ENCODE measurements at places on chromosomes 5 and 9.

GRCh38 chr9:15967068-15967467, 414.2 kb downstream of the CCDC171 start:
- no peak for DNase-seq

- peak; percentile 90 for DNase-seq
These were observed 72.9 kb downstream of the BAAT start for GRCh38 chr9:101311758-101312420.

DNA sequence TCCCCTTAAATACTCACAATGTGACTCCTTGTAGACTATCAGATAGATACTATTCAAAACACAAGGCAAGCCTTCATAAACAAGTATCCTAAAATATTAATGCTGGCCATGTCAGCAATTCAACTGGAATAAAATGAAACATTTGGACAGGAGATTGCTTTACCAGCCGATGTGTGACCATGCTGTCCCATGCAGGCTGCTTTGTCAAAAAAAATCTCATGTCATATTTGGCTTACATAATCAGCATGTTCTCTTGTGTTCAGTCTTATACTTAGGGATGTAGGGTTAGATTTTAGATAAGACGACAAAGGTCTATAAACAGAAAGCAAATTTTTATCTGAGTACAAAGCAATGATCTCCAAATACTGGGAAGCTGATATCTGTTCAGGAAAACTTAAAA, 108.5 kb downstream of the NR6A1 start:
- DNase-seq, result no peak

DNA sequence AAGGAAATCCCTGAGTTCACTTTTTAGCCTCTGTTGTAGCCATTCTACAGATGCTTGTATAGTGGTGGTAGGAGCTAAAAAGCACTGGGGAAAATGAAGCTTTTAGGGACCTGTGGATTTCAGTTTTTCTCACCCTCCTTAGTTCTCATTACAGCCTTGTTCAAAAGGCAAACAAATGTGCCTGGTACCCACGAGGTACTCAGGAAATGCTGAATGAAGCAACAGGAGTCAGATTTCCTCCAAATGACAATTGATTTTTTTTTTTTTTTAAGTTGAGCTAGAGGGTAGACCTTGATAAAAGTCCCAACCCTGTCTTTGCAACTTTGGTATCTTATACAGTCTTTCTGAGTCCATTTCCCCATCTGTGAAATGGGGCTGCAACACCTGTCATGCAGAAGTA, 21.3 kb upstream of the TMOD1 start:
- DNase-seq, result no peak

- DNase-seq, result peak; percentile 67
These were observed 49.4 kb downstream of the FNIP1 start for GRCh38 chr5:131747180-131748105.

GRCh38 chr9:74173284-74173683, 323.9 kb upstream of the RORB start:
- DNase-seq, result no peak

GRCh38 chr9:86978922-86979474, 31.7 kb upstream of the GAS1 start:
- no peak for DNase-seq

DNA sequence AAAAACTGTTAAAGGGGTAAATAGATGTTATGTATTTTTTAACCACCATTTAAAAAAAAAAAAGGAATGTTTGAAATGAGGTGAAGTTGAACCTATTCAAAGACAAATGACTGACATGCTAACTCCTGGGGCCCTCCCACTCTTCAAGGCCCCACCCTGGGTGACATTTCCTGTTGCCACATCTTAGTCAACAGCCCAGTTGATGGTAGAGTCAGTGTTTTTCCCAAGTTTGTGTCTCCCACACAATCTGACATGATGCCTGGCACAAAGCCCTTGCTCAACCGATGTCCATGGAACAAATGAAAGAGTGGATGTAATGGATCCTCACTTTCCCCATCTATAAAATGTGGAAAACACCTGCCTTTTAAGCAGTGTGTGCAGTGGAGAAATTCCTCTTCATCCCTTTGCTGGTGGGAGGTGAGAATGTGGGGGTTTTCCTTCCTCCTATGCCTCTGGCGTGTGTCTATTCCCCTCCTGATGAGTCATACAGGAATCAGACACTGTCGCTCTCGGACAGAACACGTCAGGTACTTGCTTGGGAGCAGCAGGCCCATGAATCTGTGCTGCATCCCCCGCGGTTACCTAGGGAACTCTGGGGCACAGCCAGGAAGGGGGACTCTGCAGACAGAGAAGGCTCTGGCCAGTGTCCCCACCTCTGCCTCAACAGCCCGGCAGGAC, 13.7 kb upstream of the ADRA1B start:
- peak; percentile 25 for DNase-seq

DNA sequence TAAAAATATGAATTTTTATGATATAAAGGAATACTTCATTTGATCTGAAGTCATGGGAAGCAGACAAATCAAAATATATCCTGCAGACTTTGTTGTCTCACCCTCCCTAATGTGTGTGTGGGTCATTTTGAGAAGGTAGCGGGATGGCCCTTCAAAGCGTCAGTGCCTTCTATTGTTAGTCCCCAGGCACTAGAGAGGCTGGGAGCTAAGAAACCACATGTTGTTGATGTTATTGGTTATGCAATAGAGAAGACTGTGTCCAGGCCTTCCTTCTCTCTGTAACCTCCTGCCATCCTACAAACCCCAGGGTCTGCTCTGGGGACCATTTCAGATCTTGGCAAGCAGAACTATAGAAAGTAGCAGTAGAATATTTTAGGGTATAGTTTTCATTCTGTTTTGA, 94.7 kb downstream of the NLN start:
- no peak for DNase-seq

DNA sequence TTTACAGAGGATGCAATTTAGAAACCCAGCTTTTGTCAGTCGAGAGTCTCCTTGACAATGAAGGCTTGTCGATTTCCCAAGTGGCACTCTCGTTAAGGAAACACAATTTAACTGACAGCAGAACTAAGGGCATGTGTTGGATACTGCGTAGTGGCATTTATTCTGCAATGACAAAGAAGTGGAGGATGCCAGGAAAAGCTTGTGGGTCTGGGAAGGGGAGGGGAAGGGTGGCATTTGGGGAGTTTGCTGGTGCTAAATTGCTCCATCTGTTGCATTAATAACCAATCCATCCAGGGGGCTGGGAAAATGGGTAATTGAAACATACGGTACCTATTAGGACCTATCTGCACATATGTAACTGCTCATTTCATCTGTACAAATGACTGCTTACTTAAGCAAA, 190.6 kb downstream of the NSG2 start:
- no peak for DNase-seq

DNA sequence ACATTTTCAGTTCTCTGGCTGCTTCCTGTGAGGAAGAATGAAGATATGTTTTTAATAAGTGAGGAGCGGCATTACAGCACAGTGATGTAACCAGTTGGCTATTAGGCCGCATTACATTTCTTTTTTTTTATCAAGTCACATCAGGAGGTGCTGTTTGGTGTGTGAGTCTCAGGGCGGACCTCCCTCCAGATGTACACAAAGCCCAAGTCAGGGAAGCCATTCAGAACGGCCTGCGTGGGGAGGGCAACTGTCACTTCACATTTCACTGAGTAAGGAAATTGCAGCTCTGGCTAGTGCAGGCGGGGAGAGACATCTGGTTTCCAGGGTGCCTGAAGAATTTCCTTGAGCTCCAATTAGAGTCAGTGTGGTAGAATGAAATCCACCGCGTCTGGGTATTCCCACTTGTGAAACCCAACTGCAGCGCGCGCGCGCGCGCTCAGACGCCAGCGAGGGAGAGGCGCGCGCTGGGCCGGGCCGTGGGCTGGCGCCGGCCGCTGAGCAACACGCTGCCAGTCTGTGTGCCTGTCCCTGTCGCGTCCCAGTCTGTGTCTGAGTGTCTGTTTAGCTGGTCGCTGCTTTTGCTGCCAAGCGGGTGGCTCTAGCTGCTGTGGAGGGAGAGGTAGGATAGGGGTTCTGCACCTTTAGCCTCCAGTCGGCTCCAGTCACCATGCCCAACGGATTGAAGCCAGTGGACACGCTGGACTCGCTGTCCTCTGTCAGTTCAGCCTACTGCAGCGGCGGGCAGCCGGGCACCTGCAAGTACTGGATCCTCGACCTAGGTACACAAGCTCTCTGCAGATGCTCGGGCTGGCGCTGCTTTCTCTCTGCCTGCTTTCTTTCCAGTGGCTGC, 140.8 kb upstream of the OTULINL start:
- no peak for DNase-seq

- DNase-seq, result no peak
These were observed 96.6 kb downstream of the LHX2 start for GRCh38 chr9:124108216-124108615.

DNA sequence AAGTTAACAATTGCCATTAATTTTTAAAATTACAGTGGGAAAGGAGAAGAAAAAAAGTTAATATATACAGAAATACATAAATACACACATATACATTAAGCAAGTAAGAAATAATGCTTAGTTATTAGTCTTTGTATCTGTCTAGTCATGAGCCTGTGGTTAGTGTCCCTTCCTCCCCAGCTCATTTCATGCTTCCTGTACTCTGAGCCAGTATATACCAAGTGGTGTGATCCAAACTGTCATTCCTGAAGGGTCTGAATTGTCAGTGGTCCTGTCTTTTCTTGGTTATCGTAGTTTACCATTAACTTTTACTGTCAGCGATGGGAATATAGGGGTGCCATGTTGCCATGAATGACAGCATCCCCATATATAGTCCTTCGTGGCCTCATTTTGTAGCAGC, 24.2 kb upstream of the STOM start:
- DNase-seq, result no peak

GRCh38 chr9:17669206-17669605, 90.3 kb downstream of the SH3GL2 start:
- no peak for DNase-seq

DNA sequence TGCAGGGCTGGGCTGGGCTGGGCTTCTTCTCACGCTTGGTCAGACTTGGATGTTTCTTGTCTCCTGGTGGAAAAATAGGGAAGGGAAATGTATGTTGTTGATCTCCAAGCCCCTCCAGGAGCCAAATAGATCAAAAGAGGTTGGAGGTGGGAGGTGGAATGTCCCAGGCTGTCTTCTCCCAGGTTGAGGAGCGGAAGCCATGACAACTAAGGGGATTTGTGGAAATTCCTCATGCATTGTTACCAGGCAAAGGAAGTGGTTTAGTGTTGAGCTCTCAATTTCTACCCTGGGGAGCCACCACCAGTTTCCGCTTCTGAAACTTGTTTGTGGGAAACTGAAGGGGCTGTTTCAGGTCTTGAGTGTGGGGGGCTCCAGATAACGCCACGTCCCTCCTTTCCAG, 79.0 kb downstream of the SPRY4 start:
- no peak for DNase-seq

DNA sequence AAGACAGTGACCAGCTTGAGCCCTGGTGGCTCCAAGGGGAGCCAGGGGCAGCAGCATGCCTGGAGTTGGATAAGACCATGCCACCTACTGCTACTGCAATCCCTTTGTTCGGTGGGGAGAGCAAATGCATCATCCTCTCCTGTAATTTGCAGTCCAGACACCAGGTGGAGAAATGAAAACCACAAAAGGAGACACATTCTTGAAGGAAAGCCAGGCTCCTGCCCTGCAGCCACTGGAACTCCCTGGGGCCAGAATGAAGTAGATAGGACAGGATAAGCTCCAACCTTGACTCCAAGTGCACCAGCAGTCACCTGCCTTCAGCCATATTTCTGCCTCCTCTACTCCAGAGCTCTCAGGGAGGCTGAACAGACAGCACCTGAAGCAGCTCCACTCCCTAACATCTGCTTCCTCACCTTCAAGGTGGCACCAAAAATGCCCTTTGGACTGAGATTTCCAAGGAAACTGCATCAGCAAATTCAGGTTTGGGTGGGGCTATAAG, 65.1 kb upstream of the IQGAP2 start:
- DNase-seq, result peak; percentile 51

- no peak for DNase-seq
These were observed 135.1 kb upstream of the ERCC6L2 start for GRCh38 chr9:95740217-95741004.

- DNase-seq, result peak; percentile 87
These were observed 146.6 kb downstream of the GAPVD1 start for GRCh38 chr9:125407974-125408900.

GRCh38 chr5:40376566-40376965, 303.1 kb upstream of the PTGER4 start:
- DNase-seq, result no peak

- no peak for DNase-seq
These were observed 74.5 kb upstream of the ASS1 start for GRCh38 chr9:130370226-130370625.

DNA sequence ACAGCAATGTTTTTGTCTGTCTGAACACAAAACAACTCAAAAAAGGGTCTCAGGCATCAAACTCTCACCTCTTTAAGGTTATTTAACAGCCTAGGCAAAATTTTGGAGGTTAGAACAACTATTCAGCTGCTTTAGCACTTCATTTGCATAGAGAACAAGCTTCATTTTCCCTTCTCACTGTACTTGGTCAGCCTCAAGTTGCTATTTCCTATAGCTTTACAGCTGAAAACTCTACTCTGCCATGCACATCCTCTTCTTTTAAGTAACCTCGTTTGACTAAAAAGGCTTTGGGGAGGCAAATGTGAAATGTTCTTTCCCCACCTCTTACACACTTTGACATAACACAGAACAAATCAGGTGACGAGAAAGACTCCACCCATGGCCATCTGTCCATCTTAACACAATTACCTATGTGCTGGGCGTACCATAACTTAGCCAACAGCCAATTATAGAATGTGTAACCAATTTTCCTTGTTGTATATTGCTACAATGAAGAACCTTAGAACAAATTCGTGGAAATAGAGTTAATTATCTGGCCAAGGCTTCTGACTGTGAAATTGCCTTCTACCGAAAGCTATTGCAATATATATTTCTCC, 195.7 kb downstream of the DCP2 start:
- no peak for DNase-seq

- no peak for DNase-seq
These were observed 46.0 kb downstream of the EBF1 start for GRCh38 chr5:159053708-159054107.

- no peak for DNase-seq
These were observed 120.3 kb upstream of the SLC12A2 start for GRCh38 chr5:127963233-127963632.

DNA sequence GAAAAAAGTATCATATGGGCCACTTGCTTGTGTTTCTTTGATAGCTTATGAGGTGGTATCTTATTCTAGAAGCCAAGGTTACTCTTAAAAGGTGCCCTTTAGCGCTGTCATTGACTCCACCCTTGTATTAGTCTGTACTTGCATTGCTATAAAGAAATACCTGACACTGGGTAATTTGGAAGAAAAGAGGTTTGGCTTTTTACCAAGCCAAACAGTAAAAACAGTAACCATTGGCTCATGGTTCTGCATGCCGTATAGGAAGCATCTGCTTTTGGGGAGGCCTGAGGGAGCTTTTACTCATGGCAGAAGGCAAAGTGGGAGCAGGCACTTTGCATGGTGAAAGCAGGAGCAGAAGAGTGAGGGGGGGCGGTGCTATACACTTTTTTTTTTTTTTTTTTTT, 87.4 kb downstream of the TEK start:
- DNase-seq, result no peak

GRCh38 chr5:165858118-165858517, 2352.7 kb downstream of the MAT2B start:
- DNase-seq, result no peak

DNA sequence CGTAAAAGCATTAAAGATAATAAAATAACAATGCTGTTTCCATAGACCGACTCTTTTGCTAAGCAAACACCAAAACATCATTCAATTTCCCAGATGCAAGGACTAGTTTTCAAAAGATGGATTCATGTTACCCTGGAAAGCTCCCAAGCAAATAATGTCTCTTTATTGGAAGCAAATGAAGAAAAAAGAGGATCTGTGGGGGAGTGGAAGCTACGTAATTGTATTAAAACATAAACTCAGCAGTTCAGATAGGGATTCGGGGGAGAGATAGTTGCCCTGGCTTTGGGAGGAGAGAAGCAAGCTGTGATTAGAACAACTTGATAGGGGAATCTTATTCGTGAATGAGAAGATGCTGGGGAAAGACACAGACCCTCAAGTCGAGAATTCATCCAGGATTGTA, 491.0 kb upstream of the CLINT1 start:
- no peak for DNase-seq

Measured in suppressor macrophage treated with lipopolysaccharide for 4 hours (primary cell).